NCI-H1417 treated with DMSO at 0.1 percent for 48 hours (cell line): ENCODE measurements at places on chromosomes 13 and 19.

DNA sequence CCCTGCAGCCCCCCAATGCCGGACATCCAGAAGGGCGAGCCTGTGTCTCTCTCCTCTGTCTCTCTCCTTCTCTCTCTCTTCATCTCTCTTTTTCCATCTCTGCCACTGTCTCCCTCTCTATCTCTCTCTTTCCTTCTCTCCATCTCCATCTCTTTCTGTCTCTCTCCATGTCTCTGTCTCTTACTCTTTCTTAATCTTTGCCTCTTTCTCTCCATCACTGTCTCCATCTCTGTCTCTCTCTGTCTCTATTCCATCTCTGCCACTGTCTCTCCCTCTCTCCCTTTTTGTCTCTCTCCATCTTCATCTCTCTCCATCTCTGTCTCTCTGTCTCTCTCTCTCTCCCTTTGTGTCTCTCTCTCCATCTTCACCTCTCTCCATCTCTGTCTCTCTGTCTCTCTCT lies 25.7 kb upstream of the TCF3 start:
- no peak for DNase-seq

GRCh38 chr19:10183926-10184325 lies 10.8 kb downstream of the DNMT1 start:
- DNase-seq, result no peak

- DNase-seq, result no peak
Observed at GRCh38 chr13:67186995-67187569, 43.1 kb downstream of the PCDH9 start.

DNA sequence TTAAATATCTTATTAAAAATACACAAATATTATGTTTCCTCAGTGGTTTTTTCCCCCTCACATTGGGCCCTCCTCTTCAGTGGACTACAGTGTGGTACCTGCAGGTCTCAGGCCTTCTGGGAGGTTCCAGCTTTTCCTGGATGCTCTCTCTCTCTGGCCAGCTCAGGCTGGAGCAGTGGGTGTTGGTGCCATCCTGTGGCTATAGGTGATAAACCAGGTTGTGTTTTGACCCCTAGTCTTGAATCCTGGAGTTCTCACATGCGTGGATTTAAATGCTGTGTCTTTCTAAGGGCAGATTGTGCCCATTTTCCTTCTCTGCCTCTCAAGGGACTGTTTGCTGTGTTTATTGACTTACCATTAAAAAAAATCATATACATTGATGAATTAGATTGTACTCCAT lies 41.2 kb upstream of the ZNF527 start:
- DNase-seq, result no peak

DNA sequence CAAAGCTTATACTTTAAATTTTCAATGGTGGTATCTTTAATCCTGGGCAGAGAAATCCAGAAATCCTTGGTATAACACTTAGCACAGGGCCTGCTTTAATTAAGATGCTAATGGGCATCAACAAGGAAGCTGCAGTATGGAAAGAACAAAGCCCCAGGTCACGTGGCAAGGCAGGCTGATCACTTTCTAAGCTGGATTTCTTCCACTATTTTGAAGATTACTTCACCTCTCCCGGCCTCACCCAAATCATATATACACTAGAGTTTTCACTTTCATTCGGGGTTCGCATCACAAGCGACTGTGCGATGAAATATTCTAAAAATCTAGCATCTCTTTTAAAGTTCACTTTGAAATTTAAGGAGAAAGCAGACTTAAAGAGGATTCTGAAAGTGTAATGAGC lies 71.8 kb downstream of the STARD13 start:
- DNase-seq, result no peak

- DNase-seq, result no peak
Observed at GRCh38 chr13:24348797-24349515, 39.6 kb downstream of the C1QTNF9 start.

- no peak for DNase-seq
Observed at GRCh38 chr13:49977992-49978391, 18.9 kb upstream of the TRIM13 start.
